KG1 (cell line): ENCODE measurements at places on chromosomes 4 and X.

- no peak for DNase-seq
Observed at GRCh38 chr4:153904011-153904410, 115.1 kb upstream of the SFRP2 start.

GRCh38 chr4:34181311-34181841 is 2062.9 kb downstream of the ARAP2 start:
- no peak for DNase-seq

GRCh38 chr4:36747277-36748129 is 466.1 kb downstream of the DTHD1 start:
- no peak for DNase-seq

- DNase-seq = no peak
Observed at GRCh38 chr4:56817840-56818491, 3.5 kb downstream of the SPINK2 start.

GRCh38 chr4:120881351-120881750 is 41.2 kb downstream of the PRDM5 start:
- no peak for DNase-seq

- DNase-seq = no peak
Observed at GRCh38 chrX:25663701-25664100, 474.4 kb upstream of the MAGEB18 start.

DNA sequence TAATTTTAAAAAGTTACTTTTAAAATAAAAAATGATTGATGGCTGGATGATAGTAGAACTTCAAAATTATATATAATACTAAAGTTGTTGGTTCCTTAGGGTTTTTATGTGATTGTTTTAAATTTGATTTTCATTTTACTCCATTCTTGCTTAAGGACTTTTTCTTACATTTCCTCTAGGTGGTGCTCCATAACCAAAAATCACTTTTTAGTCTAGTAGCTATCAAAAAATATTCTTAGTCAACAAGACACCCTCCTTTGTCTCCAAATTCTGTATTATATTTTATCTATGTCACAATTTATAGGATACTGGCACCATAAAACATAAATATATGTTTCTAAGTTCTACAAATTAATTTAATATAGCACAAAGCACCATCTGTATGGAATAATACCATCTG is 67.2 kb upstream of the BRWD3 start:
- DNase-seq = no peak

- no peak for DNase-seq
Observed at GRCh38 chr4:136900696-136901095, 631.6 kb downstream of the PCDH18 start.

GRCh38 chrX:27491397-27491796 is 28.3 kb upstream of the PPP4R3C start:
- no peak for DNase-seq

GRCh38 chr4:69025191-69025998 is 70.9 kb upstream of the UGT2B7 start:
- no peak for DNase-seq

GRCh38 chr4:41661442-41662076 is 87.0 kb downstream of the PHOX2B start:
- peak; percentile 3 for DNase-seq

DNA sequence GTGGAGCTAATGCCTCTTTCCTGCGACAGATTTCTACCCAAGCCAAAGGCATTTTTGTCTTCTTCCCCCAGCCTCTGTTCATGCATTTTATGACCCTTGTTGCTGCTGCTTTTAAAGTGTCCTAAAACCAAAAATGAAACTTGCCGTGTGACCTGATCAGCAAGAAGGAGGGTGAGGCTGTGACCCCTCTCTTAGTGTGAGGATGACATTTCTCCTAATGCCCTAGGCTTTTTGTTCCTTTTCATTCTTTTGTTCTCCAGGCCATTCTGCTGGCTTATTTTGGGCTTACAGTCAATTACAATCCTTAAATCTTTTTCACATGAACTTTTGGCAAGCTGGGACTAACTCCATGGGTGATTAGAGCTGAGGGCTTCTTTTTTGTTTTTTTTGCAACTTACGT is 34.4 kb downstream of the PTTG2 start:
- DNase-seq = no peak

GRCh38 chr4:113844369-113844768 is 82.8 kb upstream of the CAMK2D start:
- no peak for DNase-seq

- no peak for DNase-seq
Observed at GRCh38 chrX:4690521-4690920, 977.1 kb upstream of the PRKX start.

DNA sequence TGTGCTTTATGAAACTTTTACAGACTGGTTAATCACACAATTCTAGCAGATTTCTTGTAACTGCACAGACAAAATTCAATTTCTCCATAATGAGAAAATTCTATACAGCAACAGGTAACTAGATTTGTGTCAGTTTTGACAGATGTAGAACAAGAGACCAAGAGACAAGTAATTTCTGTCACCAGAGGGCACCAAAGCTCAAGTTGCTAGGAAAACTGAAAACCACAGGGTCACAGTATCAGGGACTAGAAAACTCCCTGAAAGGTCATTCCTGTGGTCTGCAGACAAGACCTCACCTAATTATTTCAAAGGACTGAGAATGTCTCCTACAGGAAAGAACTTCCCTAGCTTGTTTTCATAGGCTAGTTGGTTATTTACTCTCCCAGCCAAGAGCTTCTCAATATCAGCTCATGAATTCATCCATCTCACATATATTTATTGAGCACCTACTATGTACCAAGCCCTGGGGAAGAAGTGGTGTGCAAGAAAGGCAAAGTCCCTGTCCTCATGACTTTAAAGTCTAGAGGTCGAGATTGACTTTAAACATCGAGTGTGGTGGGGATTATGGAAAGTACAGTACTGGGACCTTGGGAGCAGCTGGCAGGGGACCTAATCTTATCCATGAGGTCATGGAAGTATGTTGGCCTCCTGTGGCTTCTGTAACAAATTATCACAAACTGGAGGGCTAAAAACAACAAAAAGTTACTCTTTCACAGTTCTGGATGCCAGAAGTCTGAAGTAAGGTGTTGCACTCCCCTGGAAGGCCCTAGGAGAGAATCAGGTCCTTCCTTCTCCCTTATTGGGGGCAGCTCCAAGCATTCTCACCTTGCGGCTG is 47.8 kb upstream of the SETD7 start:
- peak; percentile 62 for DNase-seq

GRCh38 chr4:158193171-158193749 is 17.0 kb upstream of the TMEM144 start:
- no peak for DNase-seq

DNA sequence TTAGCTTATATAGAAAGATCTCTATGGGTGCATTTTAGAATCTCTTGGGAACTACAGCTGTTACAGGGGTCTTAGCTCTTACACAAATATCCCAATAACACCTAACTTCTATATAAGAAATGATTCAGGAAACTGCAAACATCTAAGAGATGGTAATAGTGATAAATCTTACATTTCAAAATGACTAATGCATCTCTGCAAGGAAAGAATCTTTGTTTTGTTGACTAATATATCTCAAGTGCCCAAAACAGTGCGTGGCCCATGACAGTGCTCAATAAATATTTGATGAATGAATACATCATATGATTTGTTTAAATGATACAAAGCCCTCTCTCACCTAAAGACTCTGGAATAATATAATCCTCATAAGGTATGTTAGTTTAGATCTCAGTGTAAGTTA is 47.5 kb downstream of the CENPE start:
- no peak for DNase-seq

- DNase-seq = no peak
Observed at GRCh38 chr4:47406408-47406807, 57.1 kb downstream of the COMMD8 start.

- peak; percentile 63 for DNase-seq
Observed at GRCh38 chr4:56048702-56049431, 100.1 kb downstream of the CEP135 start.

DNA sequence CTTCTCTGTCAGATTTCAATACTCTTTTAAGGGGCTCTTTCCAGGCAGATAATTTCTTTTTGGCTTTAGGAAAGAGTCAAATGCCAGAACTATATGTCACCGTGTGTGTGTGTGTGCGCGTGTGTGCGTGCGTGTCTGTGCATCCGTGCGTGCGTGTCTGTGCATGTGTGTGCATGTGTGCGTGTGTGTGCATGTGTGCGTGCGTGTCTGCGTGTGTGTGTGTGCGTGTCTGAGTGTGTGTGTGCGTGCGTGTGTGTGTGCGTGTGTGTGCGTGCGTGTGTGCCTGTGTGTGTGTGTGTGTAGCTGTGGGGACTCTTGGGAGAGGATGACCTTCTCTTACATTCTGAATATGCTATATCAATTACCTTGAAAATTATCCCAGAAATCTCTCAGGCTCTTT is 441.6 kb downstream of the SLITRK2 start:
- DNase-seq = no peak

- DNase-seq = no peak
Observed at GRCh38 chr4:135186002-135186401, 984.4 kb upstream of the PABPC4L start.

DNA sequence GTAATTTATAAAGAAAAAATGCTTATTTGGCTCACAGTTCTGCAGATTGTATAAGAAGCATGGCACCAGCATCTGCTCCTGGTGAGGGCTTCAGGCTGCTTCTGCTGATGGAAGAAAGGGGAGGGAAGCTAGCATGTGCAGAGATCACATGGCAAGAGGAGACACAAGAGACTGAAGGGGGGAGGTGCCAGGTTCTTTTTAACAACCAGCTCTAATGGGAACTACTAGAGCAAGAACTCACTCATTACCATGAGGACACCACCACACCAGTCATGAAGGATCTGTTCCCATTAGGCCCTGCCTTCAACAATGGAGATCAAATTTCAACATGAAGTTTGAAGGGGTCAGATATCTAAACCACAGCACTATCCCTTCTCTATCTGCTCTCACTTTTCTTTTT is 9.4 kb upstream of the COPS4 start:
- DNase-seq = no peak

- DNase-seq = no peak
Observed at GRCh38 chr4:145716200-145716599, 36.3 kb downstream of the C4orf51 start.

DNA sequence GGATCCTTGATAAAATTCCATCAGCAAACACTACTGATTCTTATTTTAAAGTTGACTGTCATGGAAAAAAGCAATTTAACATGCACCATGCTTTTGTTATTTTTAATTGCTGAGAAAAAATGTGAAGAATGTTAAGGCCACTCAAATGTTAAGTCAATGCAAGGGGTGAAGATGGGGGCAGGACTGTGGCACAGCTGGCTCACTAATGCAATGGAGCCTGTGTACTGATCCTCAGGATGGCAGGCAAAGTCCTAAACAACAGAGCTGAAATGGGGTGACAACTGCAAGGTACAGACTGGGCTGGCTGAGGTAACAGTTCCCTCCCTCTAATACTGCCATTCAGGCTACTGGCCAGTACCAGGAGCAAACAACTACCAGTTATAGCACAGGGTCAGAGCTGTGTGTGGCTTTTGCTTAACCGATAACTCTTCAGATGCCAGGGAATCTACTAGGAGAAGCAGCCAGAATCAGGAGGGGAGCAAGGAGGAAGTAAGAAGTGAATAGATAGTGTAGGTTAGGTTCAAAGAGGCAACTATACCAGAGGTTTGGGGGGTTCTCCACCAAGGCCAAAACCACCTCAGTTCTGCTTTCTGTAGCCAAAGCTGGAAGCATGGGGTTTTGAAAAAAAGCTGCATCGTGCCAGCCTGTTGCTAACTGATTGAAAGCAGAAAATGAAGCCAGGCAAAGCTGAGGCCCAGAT is 372.6 kb downstream of the OPHN1 start:
- DNase-seq = no peak

DNA sequence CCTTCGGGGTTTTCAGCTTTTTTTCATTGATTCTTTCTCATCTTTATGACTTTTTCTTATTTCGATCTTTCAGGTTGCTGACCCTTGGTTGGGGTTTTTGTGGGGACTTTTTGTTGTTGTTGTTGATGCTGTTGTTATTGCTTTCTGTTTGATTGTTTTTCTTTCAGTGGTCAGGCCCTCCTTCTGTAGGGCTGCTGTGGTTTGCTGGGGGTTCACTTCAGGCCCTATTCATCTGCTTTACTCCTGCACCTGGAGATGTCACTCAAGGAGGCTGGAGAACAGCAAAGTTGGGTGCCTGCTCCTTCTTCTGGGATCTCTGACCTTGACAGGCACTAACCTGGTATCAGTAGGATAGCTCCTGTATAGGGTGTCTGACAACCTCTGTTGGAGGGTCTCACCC is 39.9 kb upstream of the PCDH18 start:
- DNase-seq = no peak

GRCh38 chr4:2714918-2715317 is 41.2 kb downstream of the TNIP2 start:
- no peak for DNase-seq

- DNase-seq = no peak
Observed at GRCh38 chr4:21765810-21766407, 182.7 kb downstream of the KCNIP4 start.

DNA sequence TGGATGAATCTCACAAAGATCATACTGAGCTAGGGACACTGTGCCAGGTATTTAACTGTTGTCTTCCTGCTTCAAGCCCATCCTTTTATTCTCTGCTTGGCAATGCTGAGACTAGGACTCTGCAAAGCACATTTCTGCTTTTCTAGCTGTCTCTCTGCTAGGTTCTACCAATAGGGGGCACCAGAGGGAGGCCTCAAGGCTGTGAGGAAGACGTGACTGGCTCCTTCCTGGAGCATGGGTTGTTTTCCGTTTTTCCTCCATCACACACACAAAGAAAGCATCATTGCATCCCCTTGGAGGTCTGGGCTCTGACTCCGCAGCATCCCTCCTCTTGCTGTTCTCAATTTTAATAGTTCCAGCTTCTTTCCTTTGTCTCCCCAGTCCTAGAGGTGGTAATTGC is 10.9 kb upstream of the DCTD start:
- no peak for DNase-seq

DNA sequence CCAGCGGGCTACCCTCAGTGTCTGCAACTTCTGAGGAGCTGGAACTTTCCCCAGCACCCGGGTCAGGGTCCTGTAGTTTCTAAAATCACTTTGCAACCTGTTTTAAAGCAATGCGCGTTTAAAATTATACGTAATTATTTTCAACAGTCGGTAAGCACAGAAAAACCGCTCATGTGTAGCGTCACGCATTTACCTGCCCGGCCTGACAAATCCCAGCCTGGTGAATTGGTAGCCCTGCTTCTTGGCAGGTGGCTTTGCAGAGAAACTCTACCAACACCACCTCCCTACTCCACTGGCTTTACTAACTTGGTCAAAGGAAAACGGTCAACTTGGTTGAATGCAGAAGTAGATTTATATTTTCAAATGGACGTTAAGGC is 640 bp downstream of the BANK1 start:
- no peak for DNase-seq

DNA sequence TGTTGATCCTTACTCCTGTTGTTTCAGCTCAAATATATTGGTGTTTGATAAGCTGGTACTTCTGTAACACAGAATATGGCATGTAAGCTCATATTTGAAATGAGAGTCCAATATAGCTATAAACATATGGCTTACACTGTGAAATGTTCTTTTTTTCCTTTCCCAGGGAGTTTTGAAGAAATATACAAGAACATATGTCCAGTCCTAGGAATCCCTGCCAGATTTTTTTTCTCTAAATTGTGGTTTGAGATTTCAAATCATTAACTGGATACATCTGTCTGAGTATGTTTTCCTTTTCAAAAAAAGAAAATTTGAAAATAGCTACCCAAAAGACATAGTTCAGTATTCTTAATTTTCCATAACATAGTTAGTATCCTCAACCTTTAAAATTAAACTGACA is 60.2 kb downstream of the HMGB2 start:
- DNase-seq = no peak

GRCh38 chrX:122582280-122582974 is 601.7 kb upstream of the GRIA3 start:
- DNase-seq = no peak

- no peak for DNase-seq
Observed at GRCh38 chr4:95548738-95549245, at the start of gene UNC5C. TSS of gene UNC5C (minus strand) at chr4:95548973.

- no peak for DNase-seq
Observed at GRCh38 chrX:63737131-63737921, 47.7 kb downstream of the ARHGEF9 start.
